HEK293T (cell line): ENCODE measurements at places on chromosomes 12 and 14.

DNA sequence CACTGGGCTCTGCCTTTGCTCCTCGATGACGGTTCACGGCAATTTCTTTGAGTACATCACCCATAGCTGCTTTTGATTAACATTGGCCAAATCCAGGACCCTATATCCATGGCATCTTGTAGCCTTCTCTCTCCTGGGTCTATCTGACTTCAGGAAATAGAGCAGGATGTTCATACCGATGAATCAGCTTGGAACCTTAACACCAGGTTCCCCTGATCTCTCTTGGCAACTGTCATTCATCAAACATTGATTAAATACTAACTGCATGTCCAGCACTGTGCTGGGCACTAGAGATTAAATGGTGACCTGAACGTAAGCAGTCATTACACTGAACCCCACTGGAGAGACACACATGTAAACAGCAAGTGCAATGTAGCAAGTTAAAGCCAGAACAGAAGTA is 77.0 kb upstream of the MED13L start:
- no peak for DNase-seq

DNA sequence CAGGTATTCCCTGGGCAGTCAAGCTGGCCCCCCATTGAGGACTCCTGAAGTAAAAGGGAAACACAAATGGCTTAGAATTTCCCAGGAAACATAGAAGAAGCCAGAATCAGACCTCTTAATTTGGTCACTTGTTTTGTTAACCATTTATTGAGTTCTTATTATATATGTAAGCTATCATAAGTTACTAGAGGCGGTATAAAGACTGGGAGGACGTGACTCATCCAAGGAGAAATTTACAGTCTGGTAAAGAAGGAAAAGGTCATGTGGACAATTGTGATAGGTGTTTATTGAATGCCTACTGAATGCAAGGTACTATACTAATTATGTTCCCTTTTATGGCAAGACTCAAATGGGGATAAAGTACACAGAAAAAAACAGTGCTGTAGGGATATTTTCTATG is 146.7 kb downstream of the DYRK2 start:
- DNase-seq: no peak

GRCh38 chr12:49954863-49955830 is 4.6 kb downstream of the AQP2 start:
- no peak for DNase-seq

DNA sequence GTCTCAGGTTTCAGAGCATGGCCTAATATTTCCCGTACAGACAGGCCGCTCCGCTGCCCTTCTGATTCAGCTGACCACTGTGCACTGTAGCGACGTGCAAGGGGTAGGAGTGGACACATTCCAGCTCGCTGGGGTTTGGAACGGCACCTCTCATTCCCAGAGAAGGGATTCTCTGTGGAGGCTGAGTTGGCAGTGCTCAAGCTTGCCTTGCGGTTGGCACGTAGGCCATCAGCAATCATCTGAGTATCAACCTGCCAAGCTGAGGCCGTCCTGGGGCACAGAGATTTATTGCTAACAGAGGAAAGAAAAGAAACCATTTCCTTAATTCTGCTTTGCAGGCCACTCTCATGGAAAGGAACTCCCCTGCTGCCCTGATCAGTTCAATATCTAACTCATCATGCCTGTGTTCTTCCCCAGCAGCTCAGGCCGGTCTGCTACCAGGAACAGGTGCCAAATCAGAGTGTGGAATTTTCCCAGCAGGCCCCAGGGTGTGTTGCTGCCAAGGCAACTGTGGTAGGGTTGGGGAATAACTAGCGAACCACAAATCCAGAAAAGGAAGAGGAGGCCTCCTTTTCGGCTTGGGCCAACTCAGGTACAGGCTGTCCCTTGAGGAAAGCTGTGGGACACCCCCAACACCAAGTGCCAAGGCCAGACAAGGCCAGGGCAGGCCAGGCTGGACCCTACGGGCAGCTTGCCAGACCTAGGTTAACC is 92.5 kb downstream of the SSPN start:
- DNase-seq: no peak

- peak; percentile 47 for DNase-seq
Measured at GRCh38 chr12:83823386-83824045, 1089.1 kb downstream of the SLC6A15 start.
